ENCODE measurements at places on chromosomes 11 and 22. TPM values are rescaled to one million over a fixed set of nuclear protein-coding genes. Genes with fewer than 3 reads are reported as not detected.

The ATG2A gene
- total RNA-seq = 25.2 TPM

The RIMBP3B gene
- 0.62 TPM for total RNA-seq

The BBOX1 gene
- not detected for total RNA-seq

The VSTM5 gene
- total RNA-seq = 0.27 TPM

The NRGN gene
- total RNA-seq = 2.9 TPM

The CLMP gene
- 18.2 TPM for total RNA-seq

The FOLR1 gene
- 0.35 TPM for total RNA-seq

The OR5B21 gene
- not detected for total RNA-seq

The SCUBE2 gene
- 0.64 TPM for total RNA-seq

The MUC6 gene
- total RNA-seq = 0.07 TPM

Measured in WTC11 (cell line).